ENCODE measurements at places on chromosomes 16 and 17. TPM values are rescaled to one million over a fixed set of nuclear protein-coding genes. Genes with fewer than 3 reads are reported as not detected.

GP1BA gene
- not detected for total RNA-seq

SEC14L5 gene
- 5.7 TPM for total RNA-seq

KRT34 gene
- not detected for total RNA-seq

ZNF668 gene
- total RNA-seq = 12.2 TPM

PRDM7 gene
- total RNA-seq = not detected

OR3A3 gene
- not detected for total RNA-seq

HOXB8 gene
- not detected for total RNA-seq

KRT33B gene
- not detected for total RNA-seq

CBFA2T3 gene
- total RNA-seq = 32.8 TPM

TAT gene
- total RNA-seq = 6.7 TPM
